ENCODE measurements at places on chromosomes 12 and 14.

DNA sequence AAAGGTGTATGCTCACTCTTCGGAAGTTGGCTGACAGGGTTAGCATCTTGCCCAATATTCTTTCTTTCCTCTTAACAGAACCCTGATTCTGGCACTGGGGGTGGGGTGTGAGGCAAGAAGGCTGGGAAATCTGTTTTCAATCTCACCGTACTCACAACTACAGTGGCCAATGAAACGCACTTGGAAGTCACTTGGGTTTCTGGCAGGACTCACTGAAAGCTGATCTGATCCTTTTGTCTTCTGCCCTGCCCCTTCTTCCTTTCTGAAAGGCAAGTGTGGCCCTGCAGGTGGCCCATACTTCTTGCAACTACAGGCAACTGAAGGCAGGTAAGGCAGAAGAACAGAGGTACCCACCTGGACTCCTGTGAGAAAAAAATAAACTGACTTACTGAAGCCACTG is 106.9 kb downstream of the STXBP6 start:
- DNase-seq = no peak

DNA sequence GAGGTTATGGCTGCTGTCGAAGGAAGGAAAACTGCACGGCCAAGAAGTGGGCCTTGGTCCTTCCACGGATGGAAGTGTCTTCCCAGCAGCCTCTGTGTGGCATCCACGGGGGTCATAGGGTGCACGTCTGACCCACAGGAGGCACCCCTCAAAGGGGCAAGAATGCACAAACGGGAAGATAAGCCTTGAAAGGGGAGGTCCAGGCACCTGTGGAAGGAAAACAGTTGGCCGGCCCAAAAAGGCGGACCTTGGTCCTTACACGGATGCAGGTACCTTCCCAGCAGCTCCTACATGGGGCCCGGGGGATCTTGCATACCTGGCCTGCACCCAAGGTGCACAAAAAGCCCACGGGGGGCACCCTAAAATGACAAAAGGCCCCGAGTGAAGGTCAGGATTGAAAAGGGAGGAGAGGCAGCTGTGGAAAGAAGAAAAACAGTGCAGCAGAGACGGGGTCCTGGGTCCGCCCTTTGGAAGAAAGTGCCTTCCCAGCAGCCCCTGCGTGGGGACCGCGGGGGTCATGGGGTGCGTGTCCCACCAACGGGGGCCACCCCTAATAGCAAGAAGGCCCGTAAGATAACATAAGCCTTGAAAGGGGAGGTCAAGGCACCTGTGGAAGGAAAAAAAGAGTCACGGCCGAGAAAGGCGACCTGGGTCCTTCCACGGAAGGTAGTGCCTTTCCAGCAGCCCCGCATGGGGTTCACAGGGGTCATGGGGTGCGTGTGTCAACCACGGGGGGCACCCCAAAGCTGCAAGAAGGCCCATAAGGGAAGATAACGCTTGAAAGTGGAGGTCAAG is 276.1 kb downstream of the ALG10 start:
- DNase-seq = no peak

DNA sequence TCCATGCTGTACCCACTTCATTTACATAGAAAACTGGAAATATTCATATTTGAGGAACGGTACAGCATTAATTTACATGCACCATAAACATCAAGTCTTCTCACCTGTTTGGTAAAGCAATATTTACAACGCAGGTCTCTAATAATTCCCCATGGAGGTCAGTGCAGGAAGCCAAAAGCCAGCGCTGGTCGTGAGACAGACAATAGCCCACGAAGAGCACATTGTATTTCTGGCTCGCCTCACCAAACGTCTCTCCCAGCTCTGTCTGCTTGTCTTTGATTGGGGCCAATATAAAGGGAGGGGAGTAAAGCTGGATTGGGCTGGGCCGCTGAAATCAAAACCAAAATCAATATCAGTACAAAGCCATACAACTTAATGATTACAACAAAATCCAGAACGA is 302.1 kb downstream of the MED13L start:
- DNase-seq = no peak

DNA sequence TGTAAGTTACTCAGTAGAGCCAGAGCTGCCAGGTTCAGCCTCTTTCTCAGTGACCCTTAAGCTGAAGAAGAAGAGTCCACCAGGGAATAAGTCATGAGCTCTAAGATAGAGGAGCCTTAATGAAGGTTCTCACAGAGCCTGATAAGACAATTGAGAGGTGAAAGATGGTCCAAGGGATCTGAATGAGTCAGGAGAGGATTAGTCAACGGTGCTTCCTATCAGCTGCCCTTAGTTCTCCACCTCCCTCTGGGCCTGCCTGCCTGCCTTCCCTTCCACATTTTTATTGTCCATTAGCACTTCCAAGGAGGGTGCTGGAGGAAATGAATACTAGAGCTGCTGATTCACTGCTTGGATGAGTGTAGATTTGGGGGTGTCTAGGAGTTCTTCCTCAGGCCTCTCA is 161.7 kb upstream of the RMST start:
- no peak for DNase-seq

DNA sequence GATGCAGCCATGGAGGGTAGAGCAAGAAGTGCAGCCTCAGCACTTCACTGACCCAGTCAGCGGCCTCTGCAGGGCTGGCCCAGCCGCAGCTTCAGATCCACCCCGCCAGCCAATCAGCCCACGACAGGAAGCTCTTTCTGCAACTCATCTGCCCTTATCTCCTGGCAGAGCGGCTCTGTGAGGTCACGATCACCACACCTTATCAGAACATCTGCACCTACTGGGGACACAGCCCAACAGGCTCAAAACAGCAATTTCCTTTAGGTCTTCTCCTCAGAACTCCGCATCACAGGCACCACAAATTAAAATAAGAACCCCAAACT is 287.3 kb downstream of the BCL11B start:
- DNase-seq = peak; percentile 83

DNA sequence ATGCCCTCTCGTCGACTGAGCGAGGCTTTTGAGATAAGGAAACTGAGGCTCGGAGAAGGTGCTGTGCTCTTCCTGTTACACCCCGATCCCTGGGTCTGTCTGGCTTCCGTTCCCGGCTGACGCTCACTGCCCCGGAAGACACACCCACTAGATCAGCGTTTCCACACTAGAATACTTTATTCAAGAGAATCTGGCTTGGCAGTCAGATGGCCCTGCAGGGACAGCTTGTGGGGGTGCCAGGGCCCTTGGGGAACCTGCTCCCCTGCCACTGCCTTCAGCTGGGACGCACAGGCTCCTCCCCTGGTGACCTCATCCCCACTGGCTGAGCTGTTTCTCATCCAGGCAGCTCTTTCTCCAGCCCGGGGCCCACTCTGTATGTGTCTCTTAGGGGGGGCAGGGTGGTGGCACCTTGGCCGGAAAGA is 13.7 kb downstream of the PGF start:
- DNase-seq = peak; percentile 82

DNA sequence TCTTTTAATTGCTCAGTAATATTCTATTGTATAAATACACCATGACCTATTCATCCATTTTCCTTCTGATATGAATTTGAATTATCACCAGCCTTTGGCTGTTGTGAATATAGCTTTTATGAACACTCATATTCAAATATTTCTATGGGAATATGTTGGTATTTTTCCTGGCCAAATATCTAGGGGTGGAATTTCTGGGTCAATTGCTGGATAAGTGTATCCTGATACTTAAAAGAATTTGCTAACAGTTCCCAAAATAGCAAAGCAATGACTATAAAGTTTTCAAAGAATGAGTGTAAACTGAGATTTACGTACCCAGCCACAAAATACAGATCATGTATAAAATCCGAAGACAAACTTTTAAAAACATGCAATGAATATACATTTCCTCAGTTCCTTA is 148.7 kb upstream of the CLEC14A start:
- DNase-seq = no peak

GRCh38 chr14:104177411-104177810 is 39.0 kb downstream of the KIF26A start:
- no peak for DNase-seq

DNA sequence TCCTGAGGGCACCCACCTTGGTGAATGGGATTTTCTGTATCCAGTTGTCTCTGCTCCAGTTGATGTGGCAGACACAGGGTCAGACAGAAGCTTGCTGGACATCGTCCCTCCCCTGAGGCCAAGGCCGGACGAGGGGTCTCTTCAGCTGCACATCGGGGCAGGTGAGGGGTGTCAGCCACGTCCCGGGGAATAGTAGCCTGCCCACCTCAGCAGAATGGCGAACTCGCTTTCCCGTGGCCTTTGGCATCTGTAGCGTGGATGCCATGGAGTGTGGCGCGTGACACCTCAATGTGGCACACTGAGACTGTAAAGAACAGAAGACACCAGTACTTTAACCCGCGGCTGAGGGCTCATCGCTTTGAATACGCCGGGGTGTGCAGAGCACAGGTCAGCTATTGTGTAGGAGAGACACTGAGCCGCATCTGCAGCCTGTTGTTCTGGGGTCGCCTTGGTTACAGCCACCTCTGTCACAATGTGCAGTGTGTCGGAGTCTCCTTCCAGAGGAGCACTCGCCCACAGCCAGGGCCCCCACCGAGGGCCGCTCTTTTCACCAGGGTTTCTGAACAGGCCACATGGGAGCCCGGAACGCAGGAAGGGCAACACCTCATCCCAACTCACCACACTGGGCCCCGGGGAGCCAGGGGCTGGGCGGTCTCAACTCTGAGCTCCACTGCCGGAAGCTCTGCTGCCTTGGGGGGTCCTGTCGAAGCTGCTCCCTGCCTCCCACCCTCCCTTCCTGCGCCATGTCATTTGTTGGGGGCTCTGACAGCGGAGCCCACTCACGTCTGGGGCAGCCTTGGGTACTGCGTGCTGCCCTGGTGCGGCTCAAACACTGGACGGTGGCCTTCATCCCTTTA is 77.0 kb downstream of the ADGRD1 start:
- DNase-seq = no peak

GRCh38 chr12:84148335-84148734 is 764.3 kb downstream of the SLC6A15 start:
- no peak for DNase-seq

DNA sequence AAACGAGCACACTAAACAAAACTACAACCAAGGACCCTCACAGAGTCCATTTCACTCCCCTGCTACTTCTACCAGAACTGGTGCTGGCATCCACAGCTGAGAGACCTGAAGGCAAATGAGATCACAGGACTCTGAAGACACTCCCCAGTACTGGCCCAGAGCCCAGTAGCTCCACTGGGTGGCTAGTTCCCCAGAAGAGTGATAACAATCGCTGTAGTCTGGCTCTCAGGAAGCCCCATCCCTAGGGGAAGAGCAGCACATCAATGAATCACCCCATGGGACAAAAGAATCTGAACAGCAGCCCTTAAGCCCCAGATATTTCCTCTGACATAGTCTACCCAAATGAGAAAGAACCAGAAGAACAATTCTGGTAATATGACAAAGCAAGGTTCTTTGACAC is 190.7 kb upstream of the BMP4 start:
- no peak for DNase-seq

Measured in activated CD4-positive, alpha-beta T cell treated with anti-CD3 and anti-CD28 coated beads for 36 hours (primary cell).